ENCODE measurements at places on chromosomes 7 and 10. TPM values are rescaled to one million over a fixed set of nuclear protein-coding genes. Genes with fewer than 3 reads are reported as not detected.

DNA sequence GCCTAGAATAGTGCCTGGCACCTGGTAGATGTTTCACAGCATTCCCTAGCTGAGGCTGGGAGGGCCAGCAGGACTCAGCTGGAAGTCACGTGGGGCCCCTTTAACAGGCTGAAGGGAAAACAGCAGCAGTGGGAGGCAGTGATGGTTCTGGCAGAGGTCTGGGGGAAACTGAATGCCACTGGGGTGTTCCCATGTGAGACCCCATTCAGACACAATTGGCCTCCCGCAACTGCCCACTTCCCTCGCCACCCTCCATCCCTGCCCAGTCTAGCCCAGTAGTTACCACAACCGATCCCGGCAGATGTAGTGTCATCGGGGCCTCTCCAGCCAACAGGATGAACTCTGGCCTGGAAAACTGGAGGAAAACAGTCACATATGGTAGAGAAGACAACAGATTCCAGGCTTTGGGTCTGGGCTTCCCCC is 38.3 kb downstream of the FRMPD2 start:
- no peak for DNase-seq

DNA sequence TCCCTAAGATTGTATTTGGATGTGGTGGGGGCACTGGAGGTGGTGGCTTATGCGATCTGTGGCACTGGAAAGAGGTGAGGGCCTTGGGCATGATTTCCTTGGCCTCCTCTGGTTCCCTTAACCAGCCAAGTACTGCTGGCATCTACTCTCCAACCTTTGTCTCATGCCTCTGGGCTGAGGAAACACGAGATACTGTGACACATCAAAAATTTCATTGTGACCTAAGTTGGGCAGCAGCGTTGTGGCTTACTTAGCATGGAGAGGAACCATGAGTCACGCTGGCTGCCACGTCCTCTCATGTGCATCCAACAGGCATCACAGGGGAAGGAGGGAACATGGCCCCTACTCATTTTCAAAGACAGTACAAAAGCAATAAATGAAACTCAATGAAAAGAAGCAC is 29.7 kb upstream of the GSDME start:
- DNase-seq: peak; percentile 57

The MMP21 gene
- total RNA-seq: not detected

The SLC29A3 gene
- 10.8 TPM for total RNA-seq

- DNase-seq: no peak
Measured at GRCh38 chr7:68682910-68683309, 915.4 kb upstream of the AUTS2 start.
